ENCODE measurements at places on chromosomes 2 and 18.

- DNase-seq, result no peak
Measured at GRCh38 chr2:43201016-43201415, 25.4 kb downstream of the ZFP36L2 start.

- DNase-seq, result no peak
Measured at GRCh38 chr2:181461056-181461997, 4.1 kb downstream of the ITGA4 start.

- DNase-seq, result no peak
Measured at GRCh38 chr2:2272841-2273240, 58.2 kb downstream of the MYT1L start.

- DNase-seq, result no peak
Measured at GRCh38 chr2:46716927-46717326, 198.7 kb downstream of the MCFD2 start.

GRCh38 chr18:5937795-5938194 is 42.5 kb upstream of the TMEM200C start:
- DNase-seq, result no peak

GRCh38 chr2:231890896-231891513 is 35.2 kb downstream of the NPPC start:
- no peak for DNase-seq

- no peak for DNase-seq
Measured at GRCh38 chr2:147712051-147712450, 132.8 kb upstream of the ACVR2A start.

GRCh38 chr2:46202453-46202852 is 94.8 kb upstream of the EPAS1 start:
- no peak for DNase-seq

GRCh38 chr2:27024812-27025211 is 8.0 kb upstream of the TMEM214 start:
- DNase-seq, result no peak

DNA sequence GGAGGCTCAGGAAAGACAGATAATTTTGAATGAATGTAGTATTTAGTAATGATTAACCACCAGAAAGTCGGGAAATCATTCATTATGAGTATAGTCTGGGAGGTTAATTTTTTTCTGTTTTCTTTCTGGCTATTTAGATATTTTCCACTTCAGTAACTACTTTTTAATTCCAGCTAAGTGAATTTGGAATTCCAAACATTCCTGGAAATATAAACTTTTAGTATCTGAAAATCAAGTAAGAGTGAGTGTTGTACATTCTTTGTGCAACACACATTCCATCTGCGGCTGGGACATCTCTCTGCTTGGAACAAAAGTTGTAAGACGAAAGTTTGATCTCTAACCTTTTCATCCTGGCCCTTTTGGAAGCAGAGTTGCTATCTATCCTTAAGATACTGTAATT is 275.7 kb upstream of the SPRED2 start:
- DNase-seq, result no peak

- DNase-seq, result no peak
Measured at GRCh38 chr2:59276917-59277316, 1035.8 kb upstream of the FANCL start.

- DNase-seq, result no peak
Measured at GRCh38 chr2:159795841-159796690, 1.9 kb downstream of the CD302 start.

GRCh38 chr18:44582456-44582855 is 98.2 kb upstream of the SETBP1 start:
- DNase-seq, result no peak

Measured in fibroblast of skin of left biceps (primary cell).